ENCODE measurements at places on chromosomes 13 and 19.

- peak; percentile 30 for DNase-seq
Measured at GRCh38 chr13:46866150-46866549, 30.7 kb downstream of the HTR2A start.

DNA sequence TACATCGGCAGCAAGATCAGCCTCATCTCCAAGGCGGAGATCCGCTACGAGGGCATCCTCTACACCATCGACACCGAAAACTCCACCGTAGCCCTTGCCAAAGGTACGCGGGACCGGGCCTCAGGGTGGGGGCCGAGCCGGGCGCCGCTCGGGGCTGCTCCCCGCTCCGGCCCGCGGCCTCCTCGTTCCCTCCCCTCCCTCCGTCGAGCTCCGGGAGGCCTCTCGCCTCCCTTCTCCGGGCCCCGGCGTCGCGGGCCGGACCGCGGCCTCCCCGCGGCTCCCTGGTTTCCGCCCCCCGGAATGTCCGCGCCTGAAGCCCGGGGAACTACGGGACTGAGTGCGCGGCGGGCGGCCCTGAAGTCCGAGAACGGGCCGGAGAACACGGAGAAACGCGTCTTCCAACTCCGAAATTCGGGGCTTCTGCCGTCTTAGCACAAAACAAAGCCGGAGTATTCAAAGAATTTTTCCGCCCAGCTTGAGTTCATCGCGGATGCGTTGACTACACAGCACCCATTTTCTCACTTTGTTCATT, 423 bp downstream of the LSM14A start:
- no peak for DNase-seq

DNA sequence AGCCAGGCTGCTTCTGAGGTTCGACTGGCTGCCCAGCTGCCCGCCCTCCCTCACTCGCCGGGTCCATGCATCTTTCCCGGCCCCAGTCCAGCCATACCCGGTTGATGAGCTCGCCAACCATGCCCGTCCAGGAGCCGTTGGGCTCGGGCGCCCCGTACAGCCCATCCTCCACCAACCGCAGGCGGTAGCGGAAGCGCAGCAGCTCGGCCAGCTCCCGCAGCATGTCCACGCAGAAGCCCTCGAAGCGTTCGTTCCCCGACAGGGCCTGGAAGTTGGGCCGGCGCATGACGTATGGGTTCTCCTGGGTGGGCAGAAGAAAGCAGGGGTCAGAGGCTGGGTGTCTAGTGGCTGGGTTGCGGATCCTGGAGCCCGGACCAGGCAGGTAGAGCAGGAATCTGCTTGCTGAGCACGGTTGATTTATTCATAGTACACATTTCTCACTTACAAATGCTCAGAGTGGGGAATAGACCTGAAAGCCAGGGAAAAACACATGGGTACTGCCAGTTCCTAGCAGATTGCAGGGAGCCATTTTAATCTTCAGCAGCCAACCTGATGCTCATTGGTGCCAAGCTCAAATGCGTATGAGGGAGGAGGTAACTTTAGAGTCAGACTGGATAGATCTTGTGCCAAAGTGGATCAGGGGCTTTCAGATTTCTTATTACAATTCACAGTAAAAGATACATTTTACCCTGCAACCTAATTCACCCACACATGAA, 27.4 kb downstream of the GRIK5 start:
- no peak for DNase-seq

GRCh38 chr19:4500841-4501591, 17.3 kb downstream of the PLIN4 start:
- no peak for DNase-seq

GRCh38 chr19:6232601-6233055, 47.1 kb downstream of the MLLT1 start:
- DNase-seq: no peak

DNA sequence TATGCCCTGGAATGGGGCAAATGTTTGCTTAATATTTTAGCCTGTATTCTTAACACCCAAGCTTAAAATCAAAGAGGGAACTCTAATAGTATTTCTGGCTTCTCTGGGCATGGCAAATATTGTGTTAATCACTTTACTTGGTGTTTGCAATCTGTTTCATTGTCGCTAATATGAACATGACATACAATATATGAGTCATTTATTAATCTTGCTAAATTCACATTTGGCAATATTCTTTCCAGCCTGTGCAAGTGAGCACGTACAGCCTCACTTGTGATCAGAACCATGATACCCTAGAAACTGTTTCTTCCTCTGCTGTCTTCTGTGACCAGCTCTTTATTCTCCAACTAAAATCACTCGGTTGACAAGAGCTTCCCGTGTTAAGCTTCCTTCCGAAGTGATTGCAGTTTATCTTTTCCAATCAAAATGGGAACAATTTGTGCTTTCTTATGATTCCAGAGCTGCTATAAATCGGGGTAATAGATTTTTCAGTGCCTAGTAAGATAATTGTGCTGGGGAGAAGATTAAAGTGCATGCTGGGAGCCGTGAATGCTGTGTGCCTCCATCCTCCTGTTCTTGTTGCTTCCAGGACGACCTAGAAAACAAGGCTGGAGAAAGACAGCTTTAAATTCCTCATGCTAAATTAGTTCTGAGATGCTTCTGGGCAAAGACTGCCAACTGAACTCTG, 153.0 kb upstream of the TMTC4 start:
- DNase-seq: no peak

- no peak for DNase-seq
Measured at GRCh38 chr13:31793246-31793645, 53.9 kb downstream of the RXFP2 start.

GRCh38 chr19:8686549-8686948, 12.0 kb downstream of the ACTL9 start:
- DNase-seq: no peak

GRCh38 chr19:51726049-51726448, 2.3 kb upstream of the HAS1 start:
- DNase-seq: no peak

GRCh38 chr19:58563034-58563573, 4.7 kb upstream of the UBE2M start:
- DNase-seq: no peak

DNA sequence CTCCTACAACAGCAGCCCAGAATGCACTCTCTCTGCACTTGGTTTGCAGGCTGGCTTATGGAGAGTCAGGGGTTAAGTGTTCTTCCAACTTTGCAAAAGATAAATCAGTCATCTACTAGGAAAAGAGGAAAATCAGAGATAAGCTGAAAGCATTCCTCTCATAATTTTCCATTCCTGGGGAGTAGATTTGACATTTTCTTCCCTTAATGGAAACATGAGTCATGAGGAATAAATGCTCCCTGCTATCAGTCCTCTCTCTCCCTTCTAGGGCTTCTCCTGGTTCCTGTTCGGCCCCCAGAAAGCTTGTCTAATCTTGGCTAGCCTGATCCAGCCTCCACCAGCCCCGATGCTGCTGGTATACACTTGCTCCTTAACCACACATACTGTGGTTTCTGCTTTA, 28.4 kb upstream of the ENOX1 start:
- DNase-seq: no peak

- no peak for DNase-seq
Measured at GRCh38 chr19:16347706-16348105, 23.1 kb downstream of the KLF2 start.

- no peak for DNase-seq
Measured at GRCh38 chr19:54255105-54255775, 1.8 kb downstream of the LILRB5 start.

All from NCI-H1436 (cell line).